ENCODE measurements at places on chromosomes 2 and 18.

- no peak for DNase-seq
These were observed 39.8 kb downstream of the RHBDD1 start for GRCh38 chr2:226875438-226876225.

- no peak for DNase-seq
These were observed 22.1 kb upstream of the COL6A3 start for GRCh38 chr2:237435844-237436587.

GRCh38 chr2:24082787-24083566 lies 1.7 kb downstream of the TP53I3 start:
- no peak for DNase-seq

- no peak for DNase-seq
These were observed 182.7 kb downstream of the PRPF40A start for GRCh38 chr2:152534460-152535135.

DNA sequence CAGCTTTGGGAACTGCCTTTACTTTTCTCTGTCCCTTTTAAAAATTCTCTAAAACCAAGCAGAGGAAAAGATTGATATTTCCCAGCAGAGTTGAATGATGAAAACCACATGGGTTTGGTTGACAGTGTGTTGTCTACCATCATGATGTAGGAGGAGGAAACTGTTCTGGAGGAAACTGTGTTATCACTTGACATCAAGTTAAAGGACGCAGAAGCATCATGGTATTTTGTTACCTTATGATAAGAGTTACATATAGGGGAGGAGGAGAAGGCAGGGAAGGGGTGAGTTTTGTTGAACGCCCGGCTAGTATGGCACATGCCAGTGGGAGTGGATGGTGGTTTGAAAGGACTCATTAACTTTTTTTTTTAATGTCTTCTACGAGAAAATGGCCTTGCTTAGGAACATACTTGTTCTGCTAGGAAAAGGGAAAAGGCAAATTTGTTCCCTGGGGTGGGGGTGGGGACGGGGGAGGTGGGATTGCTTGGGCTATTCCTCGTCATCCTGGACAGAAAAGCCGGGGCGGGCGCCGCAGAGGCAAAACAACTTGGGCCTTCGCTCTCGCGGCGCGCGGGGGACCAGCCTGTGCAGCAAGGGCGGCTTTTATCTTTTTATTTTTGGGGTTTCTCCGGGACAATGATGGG lies 766 bp downstream of the TMEM17 start:
- DNase-seq = no peak

DNA sequence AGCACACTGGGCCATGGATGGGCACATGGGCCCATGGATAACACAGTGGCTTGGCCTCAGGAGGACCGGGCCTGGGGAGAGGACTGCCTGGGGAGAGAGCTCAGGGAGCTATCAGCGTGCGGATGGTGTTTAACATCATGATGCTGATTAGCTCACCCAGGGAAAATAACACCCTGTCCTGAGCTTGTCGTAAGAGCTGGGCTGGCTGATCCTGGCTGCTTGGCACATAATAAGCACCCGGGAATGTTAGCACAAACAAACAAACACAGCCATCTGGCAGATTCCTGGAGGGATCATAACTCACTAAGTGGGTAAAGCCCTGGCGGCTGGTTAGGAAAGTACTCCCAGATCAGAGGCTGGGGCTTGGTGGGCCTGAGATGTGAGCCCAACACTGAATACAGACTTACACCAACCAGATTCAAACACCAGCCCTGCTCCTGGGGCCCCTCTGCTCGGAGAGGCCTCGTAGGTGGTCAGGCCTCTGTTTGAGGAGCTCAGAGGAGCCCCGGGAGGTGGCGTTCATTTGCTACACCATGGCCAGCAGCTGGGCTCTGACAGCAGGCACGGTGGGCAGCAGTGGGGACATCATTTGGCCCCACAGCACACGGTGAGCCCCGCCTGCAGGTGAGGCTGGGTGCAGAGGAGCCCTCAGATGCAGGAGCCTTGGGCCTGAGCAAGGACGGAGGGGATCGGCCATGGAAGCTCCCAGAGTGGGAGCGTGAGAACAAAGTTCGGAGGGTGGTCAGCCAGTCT lies 193.4 kb upstream of the HDAC4 start:
- no peak for DNase-seq

GRCh38 chr2:235398321-235398720 lies 95.5 kb upstream of the AGAP1 start:
- no peak for DNase-seq

Data from GM12865 (cell line).